ENCODE measurements at places on chromosomes 2 and 18.

DNA sequence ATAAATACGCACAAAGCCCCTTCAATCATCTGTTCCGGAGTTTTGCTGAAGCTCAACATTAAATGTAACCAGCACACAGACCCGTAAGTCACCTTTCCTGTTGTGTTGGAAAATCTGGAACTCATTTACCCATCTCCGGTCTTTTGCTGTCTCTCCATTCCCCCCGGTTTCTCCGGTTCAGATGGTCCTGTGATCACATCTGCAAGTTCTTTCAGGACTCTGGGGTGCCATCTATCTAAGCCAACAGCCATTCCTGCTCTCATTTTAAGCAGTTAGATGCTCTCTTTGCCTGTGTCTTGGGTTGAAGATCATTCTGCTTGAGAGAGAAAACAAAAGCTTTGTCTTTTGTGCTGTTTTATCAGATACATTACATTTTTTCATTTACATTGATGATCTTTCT, 91.7 kb upstream of the TGIF1 start:
- no peak for DNase-seq

DNA sequence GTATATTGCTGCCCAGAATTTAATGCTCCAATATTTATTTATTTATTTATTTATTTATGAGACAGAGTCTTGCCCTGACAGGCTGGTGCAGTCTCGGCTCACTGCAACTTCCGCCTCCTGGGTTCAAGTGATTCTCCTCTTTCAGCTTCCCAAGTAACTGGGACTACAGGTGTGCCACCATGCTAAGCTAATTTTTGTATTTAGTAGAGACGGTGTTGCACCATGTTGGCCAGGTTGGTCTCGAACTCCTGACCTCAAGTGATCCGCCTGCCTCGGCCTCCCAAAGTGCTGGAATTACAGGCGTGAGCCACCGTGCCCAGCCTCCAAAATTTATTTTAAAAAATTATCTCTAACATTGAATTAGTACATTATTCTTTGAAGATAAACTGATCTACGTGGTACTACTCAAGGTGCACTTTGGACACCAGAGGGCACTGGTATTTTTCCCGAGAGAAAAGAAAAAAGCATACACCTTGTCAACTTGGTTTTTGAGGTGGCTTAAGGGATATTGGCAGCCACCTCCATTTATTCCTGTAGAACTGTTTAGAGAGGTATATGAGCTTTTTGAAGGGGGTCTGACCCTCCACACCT, 1.4 kb upstream of the IDH1 start:
- DNase-seq, result no peak

- no peak for DNase-seq
Observed at GRCh38 chr2:159982842-159983785, 79.3 kb downstream of the PLA2R1 start.

DNA sequence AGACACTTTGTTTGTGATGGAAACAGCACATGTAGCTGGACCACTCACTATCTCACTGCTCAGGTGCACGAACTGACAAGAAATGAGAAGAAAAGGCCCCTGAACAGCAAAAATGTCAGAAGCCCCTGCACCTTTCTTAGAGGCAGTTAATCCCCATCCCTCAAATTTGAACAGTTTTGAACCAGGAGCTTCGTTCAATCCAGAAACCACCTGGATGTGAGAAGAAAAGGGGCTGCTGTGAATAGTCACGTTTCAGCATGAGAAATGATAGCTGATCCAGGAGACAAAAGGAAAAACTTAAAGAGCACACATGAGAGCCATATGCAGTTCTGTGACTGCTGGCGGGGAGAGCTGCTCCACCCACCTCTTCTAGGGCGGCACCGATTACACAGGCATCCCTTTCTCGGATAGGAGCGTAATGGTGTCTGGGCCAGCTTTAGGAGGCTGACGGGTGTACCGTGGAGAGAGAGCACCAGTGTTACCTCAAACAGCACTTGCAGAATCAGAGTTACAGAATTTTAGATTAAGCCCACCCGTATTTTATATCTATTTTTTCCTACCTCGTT, 117.0 kb upstream of the EML6 start:
- peak; percentile 46 for DNase-seq

DNA sequence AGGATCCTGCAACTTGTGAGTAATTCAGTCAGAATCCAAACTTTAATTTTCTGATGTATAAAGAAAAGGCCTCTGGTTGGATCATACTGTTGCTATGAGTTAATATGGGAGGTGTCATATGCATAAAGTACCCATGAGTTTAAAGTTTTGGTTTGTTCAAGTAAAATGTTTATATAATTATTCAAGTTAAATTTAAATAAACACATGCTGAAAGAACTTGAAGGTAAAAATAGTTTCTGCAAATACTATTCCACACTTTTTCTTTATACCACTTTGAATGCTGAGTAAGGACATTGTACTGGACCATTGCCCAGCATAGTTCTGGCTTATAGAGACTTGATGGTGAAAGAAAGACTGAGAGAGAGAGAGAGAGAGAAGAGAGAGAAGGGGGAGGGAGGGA, 30.7 kb downstream of the PKP4 start:
- no peak for DNase-seq

- DNase-seq, result no peak
Observed at GRCh38 chr2:236242057-236242495, 22.1 kb downstream of the ASB18 start.

GRCh38 chr18:74463254-74463653, 6.1 kb upstream of the DIPK1C start:
- DNase-seq, result no peak

- no peak for DNase-seq
Observed at GRCh38 chr2:188051706-188052105, 240.0 kb upstream of the GULP1 start.

DNA sequence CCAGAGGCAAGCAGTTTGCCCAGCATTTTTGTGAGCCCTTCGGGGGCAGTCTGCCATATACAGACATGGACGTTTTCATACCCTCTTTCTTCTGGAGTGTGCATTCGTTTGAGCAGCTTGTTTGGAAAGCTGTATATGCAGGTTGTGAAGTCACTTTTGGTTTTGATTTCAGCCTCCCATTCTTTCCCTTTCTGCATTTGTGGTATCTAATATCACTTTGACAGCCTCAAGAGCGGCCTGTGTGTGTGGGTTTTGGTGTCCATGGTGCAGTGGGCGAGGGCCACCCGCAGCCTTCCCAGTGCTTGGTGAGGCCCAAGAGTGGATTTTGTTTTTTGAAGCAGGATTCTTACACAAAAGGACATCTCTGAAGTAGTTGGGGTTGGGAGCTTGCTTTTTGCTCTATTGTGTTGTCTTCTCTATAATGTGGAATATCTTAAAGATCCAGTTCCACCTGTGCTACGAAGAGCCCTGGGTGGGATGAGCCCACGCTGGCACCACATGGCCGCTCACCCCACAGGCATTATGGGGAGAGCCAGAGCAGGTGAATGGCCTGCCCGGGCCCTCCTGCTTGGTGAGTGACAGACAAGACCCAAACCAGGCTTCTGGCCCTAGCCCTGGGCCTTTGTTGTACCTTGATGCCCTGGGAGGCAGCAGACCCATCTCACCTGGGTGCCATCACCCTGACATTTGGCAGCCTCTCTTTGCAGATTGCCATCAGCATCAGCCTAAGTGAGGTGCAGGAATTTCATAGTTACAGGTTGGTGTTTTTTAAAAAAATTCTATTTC, 29.5 kb downstream of the INPP4A start:
- no peak for DNase-seq

DNA sequence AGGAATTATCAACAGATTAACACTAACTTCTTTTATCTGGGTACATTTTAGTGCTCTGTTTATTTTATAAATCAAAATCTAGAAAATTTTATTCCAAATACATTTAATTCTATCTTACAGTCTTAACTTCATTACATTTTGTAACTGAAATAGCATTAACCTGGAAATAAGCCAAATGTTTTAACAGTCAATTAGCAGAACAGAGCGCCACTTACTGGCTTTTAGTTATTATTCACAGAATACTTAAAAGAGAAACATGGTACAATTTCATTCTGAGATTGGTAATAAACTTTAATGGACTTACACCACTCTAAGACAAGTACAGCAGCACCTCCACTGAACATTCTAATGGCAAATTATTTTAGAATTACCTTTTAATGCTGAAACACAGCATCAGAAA, 38.6 kb downstream of the SS18 start:
- no peak for DNase-seq

DNA sequence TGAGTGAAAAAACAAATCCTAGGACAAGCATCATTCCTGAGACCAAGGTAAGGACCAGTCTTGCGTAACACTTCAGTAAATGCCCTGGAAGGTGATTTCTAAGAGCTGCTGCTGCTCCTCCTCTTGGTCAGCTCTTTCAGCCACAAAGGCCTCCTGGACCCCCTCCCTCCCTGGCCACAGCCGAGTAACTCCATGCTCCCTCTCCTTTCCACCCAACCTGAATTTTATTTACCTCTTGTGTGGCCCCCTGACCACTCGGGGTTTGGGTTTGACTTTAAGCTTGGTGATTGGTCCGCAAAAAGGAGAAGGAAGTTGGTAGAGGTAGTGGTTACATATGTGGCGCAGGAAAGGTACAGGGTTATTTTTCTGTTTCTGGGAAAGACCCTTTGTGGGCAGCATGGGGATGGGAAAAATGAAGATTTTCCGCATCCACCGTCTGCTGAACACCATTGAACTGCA, 9.2 kb downstream of the HTRA2 start:
- no peak for DNase-seq

DNA sequence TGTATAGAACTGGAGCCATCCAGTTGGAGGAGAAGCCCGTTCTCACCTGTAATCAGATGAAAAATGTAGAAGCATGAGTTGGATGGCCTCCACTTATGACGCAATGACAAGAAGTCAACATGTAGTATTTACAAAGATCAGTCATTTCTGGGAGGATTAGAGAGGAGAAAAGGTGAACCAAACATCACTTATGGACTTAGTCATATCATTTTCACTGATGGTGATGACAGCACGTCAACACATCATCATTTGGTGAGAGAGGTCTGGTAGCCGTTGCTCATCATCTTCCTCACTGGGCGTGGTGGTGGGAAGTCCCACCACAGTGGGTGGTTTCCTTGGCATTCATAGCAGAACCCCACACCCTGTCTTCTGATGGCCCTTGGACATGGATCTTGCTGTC, 264.2 kb upstream of the EPAS1 start:
- peak; percentile 8 for DNase-seq

DNA sequence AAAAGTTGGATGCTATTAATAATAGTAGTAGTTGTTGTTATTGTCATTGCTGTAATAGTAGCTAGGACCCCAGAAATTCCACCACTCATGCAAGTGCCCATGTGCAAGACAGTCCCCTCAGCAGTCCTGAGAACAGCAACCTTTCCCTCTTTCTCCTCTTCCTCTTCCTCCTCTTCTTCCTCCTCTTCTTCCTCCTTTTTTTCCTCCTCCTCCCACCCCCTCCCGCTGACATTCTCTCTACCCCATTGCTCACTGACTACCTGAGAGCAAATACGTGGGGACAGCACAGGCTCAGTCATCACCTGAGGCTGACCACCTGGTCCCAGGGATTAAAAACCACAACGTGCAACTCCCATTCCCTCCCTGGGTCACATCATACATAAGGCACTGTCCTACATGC, 41.8 kb downstream of the SMAD7 start:
- DNase-seq, result no peak

DNA sequence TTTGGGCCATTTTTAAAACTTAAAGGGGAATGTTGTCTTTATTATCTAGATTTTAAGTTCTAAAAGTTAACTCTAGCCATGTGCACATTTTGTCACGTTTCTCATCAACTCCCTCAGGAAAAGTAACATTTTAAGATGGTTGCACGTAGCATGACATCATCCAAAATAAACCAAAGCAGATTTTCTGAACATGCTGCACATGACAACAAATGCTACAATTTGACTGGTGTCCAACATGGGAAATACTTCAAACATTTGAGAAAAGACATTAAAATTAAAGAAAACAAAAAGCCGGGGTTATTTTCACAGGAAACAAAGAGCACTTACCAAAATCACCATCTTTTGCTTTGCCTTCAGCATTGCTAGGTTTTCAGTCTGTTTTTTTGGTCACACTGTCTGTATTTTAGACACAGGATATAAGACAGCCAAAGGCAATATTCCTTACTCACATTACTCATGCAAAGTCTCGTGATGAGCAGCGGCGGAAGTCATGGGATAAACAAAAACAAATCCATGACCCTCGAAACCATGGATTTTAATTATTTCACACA, 51.3 kb upstream of the RND3 start:
- DNase-seq, result no peak

- no peak for DNase-seq
Observed at GRCh38 chr2:56715683-56716082, 531.9 kb downstream of the CCDC85A start.

- no peak for DNase-seq
Observed at GRCh38 chr2:19580264-19580663, 221.8 kb upstream of the OSR1 start.

- DNase-seq, result no peak
Observed at GRCh38 chr2:29834036-29834540, 87.3 kb downstream of the ALK start.

DNA sequence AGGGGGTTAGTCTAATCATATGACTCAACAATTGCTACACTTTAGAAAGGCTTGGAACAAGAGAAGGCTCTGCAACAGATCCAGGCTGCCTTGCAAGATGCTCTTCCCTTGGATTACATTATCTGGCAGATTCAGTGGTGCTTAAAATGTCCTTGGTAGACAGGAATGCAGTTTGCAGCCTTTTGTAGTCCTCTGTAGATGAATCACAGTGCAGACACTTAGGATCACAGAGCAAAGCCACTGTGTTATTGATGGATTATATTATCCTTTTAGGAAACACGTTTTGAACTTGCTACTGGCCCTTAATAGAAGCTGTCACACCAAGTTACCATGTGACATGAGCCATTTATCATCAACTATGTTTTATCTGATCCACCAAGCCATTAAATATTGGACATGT, 152.2 kb downstream of the CBLN2 start:
- DNase-seq, result no peak

GRCh38 chr18:48023334-48024008, 93.0 kb upstream of the SMAD2 start:
- DNase-seq, result no peak

DNA sequence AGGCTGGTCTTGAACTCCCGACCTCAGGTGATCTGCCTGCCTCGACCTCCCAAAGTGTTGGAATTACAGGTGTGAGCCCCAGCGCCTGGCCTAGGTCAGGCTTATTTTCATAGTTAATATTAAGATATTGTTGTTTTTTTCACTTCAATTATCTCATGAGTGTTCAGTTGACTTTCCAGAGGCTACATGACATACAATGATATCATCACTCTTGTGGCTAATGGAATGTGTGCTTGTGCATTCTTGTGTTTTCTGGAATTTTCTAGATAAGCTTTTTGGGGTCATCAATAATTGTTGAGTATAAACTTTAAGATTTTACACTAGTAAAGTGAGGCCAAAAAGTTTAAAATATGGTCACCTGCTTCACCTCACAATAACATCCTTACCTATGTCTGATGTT, 180.9 kb downstream of the FIGN start:
- no peak for DNase-seq

GRCh38 chr2:42328148-42328833, 32.7 kb downstream of the COX7A2L start:
- DNase-seq, result no peak

DNA sequence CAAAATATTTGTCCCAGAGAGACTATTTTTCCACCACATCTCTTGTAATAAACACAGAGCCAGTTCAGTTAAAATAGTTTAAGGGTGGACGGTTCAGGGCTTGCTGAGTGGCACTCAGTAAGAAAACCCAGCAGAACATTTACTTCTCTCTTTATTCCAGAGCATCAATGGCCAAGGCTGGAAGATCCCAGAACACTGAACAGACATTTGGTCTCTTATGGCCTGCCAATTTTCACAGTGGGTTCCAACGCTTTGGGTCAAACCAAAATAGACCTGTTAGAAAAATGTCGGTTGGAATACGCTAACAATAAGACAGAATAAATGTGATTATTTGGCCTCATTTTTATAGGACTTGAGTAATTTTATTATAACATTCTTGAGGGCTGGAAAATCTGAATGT, 580.3 kb upstream of the TMEFF2 start:
- no peak for DNase-seq
